ENCODE measurements at places on chromosomes 7 and 10.

GRCh38 chr7:70183278-70183677 lies 585.0 kb downstream of the AUTS2 start:
- peak; percentile 85 for DNase-seq

DNA sequence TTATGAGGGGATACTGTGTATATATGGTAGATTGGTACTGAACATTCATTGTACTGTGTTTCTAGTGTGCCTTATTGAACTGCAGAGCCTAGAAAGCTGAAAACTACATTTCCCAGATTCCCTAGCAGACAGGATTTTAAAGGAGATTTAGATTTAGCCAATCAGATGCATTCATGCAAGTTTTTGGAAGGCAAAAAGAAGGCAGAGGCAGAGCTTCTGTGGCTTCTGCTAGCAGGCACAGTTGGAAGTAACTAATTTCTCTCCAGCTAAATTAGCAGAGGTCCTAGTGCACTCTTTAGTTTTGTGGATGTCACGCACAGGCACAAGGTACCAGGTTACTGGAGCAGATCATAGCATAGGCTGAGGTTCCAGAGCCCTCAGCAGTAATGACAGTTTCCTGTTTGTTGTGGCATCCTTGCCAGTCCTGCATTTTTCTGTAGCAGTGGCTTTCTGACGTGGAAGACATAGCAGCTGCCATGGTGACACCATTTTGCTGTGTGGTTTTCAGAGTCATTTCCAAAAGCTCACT lies 83.7 kb upstream of the CCDC71L start:
- no peak for DNase-seq

DNA sequence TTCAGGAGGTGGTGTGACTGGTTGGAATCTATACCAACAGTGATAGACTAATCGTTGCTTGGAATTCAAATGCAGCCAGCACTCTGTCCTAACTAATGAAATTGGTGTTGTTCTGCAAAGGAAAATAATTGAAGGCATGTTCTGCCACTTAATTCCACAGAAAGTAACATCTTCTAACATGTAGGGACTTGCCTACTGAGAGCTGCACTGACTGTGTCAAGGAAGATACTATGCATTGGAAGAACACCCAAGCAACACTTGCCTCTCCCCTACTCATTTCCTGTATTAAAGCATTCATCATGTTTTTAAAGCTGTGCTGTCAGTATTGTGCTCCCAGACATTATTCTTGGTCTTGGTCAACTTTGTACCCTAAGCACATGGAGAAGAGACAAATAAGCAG lies 2.7 kb upstream of the CYP3A7 start:
- DNase-seq = no peak

- DNase-seq = no peak
These were observed 52.9 kb upstream of the CALD1 start for GRCh38 chr7:134726581-134726980.

GRCh38 chr7:6435486-6436384 lies 12.0 kb downstream of the DAGLB start:
- peak; percentile 56 for DNase-seq

GRCh38 chr7:7251742-7252141 lies 69.4 kb downstream of the C1GALT1 start:
- no peak for DNase-seq

DNA sequence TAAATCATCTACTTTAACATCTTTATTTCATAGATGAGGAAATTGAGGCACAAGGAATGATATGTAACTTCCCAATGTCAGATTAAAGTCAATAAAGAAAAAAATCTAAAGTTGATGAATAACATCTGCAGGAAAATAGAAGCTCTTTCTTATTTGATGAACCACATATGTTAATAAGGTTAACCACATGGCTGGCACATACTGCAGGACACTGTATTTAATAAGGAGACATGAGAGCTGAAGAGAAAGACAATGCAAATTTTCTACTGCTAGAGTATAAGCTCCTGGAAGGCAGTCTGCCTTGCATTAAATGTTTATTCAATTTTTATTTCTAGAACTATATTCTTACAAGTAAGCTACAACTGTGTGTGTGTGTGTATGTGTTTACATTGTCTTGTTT lies 4.4 kb downstream of the RAB11FIP2 start:
- no peak for DNase-seq

DNA sequence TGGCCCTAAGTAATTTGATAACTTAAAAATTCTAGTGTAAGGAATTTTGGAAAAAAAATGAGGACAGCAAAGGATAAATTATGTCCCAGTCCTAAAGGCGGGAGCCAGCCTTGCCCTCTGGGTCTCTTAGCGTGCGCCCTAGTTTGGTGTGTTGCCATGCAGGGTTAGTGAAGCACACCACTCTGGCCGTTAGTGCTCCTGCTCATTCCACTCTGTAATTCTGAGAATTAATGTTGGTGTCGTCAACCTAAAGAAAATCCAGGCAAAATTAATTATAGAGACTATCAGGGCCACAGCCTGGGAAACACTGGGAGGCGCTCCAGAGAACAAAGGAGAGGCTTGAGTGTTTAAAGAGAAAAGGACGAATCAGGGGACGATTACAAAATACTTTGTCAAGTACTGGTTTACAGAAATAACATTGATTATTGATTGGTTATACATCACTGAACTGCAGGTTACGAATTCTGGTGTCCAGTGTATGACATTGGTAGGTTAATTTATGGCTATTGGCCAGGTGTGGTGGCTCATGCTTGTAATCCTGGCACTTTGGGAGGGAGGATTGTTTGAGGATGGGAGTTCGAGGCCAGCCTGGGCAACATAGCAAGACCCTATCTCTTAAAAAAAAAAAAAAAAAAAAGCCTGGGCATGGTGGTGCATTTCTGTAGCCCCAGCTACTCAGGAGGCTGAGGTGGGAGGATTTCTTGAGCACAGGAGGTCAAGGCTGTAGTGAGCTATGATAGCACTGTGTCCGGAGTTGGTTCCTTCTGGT lies 5.8 kb downstream of the DYNC2I1 start:
- no peak for DNase-seq

GRCh38 chr10:34907743-34908430 lies 92.8 kb upstream of the PARD3 start:
- no peak for DNase-seq

GRCh38 chr7:33743594-33743993 lies 161.7 kb upstream of the BMPER start:
- no peak for DNase-seq

- DNase-seq = no peak
These were observed 11.2 kb upstream of the SEM1 start for GRCh38 chr7:96720843-96721242.

All from NCI-H1417 (cell line).